Hematopoietic multipotent progenitor cell treated with erythropoietin and hydrocortisone succinate and interleukin-3 and kit ligand, for 17 days (in vitro differentiated cells): ENCODE measurements at places on chromosomes 6 and 20.

DNA sequence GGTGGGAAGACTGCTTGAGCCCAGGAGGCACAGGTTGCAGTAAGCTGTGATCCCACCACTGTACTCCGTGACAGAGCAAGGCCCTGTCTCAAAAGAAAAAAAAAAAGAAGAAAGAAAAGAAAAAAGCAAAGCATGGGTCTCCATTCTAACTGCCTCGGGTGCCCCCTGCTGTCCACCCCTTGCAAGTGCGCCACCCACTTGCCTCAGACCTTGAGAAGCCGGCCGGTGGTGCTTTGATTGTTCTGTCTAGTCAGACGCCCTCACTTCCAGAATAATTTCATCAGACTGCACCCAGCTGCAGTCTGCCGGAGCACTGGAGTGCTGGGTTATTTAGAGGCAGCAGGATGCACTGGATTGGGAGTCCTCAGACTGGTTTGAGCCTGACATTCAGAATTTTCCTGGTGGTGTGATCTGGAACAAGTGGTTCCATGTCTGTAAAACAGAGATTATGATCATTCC, 17.6 kb upstream of the TM9SF4 start:
- peak; percentile 62 for DNase-seq

DNA sequence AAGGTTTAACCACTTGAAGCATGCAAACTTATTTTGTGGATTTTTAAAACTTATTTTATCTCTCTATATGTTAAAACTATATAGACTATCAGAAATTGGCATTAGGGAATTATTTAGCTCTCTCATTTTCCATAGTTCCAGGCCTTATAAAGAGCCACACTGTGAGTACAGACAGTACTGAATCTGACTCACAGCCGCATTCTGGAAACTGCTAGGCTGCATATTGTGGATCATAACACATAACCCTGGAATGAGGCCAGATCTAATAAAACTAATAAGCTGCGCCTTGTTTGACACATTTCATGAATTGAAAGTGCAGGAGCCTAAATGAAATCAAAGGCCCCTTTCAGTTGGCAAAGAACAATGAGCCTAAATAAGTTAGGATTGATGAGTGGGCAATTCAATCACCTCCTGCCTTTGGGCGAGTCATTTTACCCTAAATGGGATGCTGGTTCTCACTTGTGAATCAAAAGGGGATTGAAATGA, 308.4 kb downstream of the PACRG start:
- no peak for DNase-seq

- DNase-seq: peak; percentile 44
Measured at GRCh38 chr6:138001750-138002349, 105.4 kb downstream of the PERP start.

GRCh38 chr6:154731296-154732218, 1.7 kb upstream of the SCAF8 start:
- DNase-seq: no peak

GRCh38 chr6:115393821-115394220, 666.9 kb downstream of the FRK start:
- DNase-seq: no peak

DNA sequence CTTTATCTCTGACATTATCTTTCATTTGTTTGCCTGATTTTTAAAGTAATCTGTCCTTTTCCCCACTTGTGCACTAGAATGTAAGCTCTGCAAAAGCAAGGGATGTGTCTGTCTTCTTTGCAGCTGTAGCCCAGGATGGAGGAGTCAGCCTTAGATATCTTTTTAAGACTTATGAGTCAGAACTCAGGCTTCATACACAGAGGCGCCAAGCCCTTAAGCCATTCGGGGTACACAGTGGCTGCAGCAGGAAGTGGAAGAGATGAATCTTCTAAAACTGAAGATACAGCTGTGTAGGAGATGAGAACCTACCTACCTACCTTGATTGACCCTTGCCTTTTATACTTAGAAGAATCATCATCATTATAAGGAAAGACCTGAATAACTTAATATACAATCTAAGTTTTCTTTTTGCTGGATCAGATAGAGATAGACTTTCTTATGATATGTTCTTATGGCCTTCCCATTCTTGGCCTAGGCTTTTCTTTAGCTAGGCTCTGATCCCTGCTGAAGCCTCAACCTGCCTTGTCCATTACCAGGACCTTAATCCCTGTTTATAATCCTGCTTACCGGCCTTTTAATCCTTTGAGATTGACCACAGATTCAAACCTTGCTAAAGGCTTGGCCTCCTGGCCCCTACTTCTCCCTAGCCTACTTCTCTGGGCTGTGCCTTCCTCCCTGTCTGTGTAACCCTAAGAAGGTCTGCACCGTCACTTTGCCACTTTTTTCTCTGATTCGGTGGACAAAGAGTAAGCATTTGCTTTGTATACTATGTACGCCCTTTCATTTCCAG, 304.5 kb downstream of the PRL start:
- no peak for DNase-seq

GRCh38 chr6:11387707-11388430, 149.7 kb upstream of the TMEM170B start:
- DNase-seq: no peak

GRCh38 chr6:145603424-145603833, 131.9 kb downstream of the EPM2A start:
- DNase-seq: no peak

DNA sequence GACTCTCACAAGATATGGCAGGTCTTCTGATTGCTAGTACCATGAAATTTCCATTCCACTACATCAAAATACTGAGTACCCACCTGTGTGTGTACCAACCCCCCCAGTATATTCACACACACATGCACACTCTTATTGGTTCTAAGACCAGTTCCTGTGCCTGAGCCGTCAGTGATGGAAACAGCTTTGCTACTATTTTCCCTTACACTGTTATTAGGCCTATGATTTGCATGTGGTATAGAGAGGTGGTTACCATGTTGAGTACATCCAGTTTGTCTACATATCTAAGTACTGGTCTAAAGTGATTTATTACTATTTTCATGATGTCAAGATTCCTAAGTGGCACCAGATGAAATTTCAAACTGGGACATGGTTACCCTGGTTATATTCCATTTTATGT, 459.9 kb downstream of the BCKDHB start:
- no peak for DNase-seq

GRCh38 chr6:153392156-153392555, 261.1 kb upstream of the RGS17 start:
- no peak for DNase-seq

- peak; percentile 63 for DNase-seq
Measured at GRCh38 chr6:167826230-167826895, 348 bp upstream of the AFDN start.

- no peak for DNase-seq
Measured at GRCh38 chr6:87431263-87431662, 23.5 kb downstream of the CFAP206 start.

DNA sequence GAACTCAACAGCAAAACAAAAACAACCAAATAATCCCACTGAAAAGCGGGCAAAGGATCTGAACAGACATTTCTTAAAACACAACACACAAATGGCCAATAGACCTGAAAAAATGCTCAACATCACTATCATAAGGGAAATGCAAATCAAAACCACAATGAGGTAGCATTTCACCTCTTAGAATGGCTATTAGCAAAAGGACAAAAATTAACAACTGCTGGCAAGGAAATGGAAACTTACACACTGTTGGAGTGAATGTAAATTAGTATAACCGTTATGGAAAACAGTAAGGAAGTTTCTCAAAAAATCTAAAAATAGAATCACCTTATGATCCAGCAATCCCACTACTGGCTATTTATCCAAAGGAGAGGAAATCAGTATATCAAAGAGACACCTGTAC, 20.9 kb downstream of the FAM8A1 start:
- DNase-seq: no peak

- no peak for DNase-seq
Measured at GRCh38 chr6:169048185-169048864, 205.3 kb downstream of the THBS2 start.

- DNase-seq: no peak
Measured at GRCh38 chr6:18507018-18507415, 119.9 kb downstream of the RNF144B start.

- DNase-seq: no peak
Measured at GRCh38 chr6:149032599-149033405, 284.7 kb upstream of the TAB2 start.

- no peak for DNase-seq
Measured at GRCh38 chr20:23320317-23320716, 30.3 kb upstream of the NXT1 start.

DNA sequence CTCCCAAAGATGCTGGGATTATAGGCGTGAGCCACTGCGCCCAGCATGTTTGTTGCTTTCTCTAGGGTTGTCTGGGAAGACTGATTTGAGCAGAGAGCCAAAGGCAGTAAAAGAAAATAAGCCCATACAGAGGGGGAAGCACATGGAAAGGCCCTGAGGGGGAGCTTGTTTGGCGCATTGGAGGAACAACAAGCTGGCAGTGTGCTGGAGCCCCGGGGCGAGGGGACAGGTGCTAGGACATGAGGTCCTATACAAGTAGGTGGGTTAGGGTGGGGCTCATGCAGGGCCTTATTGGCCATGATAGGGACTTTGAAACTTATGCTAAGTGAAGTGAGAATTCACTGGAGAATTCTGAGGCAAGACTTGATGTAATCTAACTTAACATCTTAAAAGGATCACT, 35.3 kb downstream of the CD109 start:
- DNase-seq: no peak

DNA sequence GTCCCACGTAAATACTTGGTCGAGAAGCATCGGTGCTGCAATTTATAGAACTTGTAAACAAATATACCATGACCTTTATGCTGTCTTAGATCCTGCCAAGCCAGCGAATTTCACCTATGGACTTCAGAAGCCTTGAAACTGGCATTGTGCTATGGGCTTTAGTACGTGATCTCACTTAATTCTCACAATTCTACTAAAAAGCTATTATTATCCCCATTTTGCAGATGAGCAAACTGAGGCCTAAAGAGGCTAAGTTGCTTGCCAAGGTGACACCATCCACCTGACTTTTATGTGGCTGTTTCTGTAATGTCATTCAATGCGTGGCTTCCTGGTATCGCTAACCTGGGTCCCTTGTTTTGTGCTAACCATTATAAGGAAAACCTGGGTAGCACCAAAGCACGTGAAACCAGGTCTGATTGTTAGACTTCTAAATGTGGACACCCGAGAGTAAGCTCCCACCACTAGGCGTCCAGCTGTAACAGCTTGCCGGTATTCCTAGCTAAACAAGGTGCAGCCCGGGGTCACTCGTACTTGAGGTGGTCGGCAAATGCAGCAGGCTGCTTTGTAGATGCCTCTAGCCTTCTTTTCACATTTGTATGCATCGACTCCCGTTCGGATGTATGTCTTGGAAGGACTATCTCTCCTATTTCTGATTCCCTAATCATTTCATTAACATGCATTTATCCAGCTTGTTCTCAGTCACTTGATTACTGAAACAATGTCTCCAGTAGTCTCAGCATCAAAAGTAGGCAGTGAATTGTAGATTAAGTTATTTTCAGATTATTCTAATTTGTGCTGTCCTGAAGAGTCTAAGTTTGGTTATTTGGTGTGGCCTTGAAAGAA, 1.1 kb downstream of the SYNJ2 start:
- DNase-seq: no peak

DNA sequence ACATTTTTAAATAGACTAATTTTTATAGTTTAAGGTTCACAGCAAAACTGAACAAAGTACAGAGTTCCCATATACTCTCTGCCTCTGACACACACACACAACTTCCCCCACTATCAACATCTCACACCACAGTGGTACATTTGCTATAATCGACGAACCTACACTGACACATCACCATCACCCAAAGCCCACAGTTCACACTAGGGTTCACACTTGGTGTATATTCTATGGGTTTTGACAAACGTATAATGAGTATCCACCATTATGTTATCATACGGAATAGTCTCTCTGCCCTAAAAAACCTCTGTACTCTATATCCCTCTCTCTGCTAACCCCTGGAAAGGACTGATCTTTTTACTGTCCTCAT, 15.6 kb downstream of the TMEM30A start:
- DNase-seq: no peak

GRCh38 chr6:80622641-80623040, 516.2 kb downstream of the BCKDHB start:
- DNase-seq: no peak

GRCh38 chr6:158370805-158371204, 58.5 kb downstream of the TULP4 start:
- no peak for DNase-seq
